ENCODE measurements at places on chromosomes 11 and 22.
A peak's percentile ranks its signal among the peaks of the same experiment; 100 is the strongest.

- DNase-seq, result no peak
Observed at GRCh38 chr11:64874308-64875240, 3.8 kb downstream of the EHD1 start.

DNA sequence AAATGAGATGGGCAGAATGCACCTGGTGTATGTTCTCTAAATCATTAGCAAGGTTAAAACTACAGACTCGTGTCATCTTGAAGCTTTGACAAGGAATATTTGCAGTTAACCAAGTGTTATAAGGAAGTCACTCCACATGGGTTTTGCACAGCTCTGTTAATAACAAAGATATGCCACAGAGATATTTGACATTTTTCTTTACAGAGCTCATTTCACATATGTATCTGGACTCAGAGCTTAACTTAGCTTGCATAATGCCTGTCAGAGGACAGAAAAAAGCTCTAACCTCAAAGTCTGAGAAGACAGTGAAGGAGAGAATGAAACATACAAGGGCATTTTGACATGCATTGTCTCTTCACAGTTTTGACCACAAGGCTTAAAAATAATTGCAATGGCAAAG, 105.5 kb downstream of the C11orf87 start:
- no peak for DNase-seq

DNA sequence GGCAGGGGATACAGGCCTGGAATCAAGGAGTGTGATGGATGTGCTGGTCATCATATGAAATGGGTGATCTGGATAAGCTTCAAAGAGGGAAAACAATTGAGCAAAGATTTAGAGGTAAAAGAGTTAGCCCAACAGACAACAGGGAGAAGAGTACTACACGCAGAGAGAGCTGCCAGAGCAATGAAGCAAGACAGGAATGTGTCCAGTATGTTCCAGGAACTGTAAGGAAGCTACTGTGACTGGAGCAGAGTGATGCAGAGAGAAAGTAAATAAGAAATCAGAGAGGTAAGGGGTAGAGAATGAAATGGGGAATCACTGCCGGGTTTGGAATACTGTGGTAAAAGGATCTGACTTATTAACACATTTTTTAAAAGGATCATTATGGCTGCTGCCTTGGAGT, 255.1 kb downstream of the DCDC1 start:
- DNase-seq, result no peak

- no peak for DNase-seq
Observed at GRCh38 chr11:8533332-8533731, 60.7 kb downstream of the STK33 start.

- DNase-seq, result no peak
Observed at GRCh38 chr11:45481026-45481425, 184.4 kb downstream of the CHST1 start.

DNA sequence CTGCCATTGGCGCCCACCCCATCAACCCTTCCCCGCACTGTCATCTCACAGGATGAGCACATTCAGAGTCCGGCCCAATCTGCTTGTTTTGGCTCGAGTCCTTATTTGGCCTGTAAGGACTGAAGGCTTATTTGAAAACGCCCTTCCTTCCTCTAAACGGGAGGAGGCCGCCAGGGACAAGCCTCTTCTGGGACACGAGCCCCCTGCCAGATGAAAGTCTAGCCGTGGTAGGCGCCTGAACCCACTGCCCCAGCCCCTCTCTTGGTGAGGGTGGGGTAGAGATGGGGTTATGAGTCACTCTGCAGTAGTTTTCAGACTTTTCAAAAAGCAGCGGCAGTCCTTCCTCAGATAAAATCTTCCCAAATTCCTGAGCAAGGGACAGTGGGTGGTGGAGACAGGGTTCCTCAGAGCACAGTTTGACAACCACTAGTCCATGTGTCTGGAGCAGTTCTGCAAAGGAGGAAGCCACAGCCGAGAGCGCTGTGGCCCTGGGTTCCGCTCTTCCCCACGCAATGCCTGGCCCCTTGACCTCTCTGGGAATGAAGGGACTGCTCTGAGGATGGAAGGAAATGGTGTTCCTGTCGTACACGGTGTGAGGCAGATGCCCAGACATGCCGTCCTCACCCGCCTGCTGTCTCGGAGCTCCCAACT, 57.0 kb downstream of the MYH9 start:
- DNase-seq, result no peak

GRCh38 chr11:66685276-66686099, 7.8 kb upstream of the RBM4B start:
- no peak for DNase-seq

- DNase-seq, result peak; percentile 40
Observed at GRCh38 chr11:134037046-134037908, 31.6 kb upstream of the JAM3 start.

DNA sequence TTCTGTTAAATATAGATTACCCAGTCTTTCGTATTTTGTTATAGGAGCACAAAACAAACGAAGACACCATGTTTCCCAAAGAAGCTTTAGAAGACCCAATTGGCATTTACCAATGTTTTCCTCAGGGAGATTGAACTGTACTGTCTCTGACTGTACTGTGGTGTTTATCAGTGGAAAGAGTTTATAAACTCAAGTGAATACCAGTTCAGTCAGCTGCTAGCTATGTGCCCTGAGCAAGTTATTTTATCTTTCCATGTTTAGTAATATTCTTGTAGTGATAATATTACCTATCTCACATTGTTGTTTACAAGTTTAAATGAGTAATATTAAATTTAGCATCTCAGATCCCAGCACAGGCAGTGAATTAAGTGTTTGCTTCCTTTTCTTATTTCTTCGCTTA, 773.2 kb downstream of the KCNA4 start:
- no peak for DNase-seq

GRCh38 chr11:76248210-76248609, 41.9 kb upstream of the WNT11 start:
- no peak for DNase-seq

GRCh38 chr11:67320011-67320410, 16.7 kb downstream of the SSH3 start:
- no peak for DNase-seq

GRCh38 chr11:103222806-103223205, 113.6 kb downstream of the DYNC2H1 start:
- no peak for DNase-seq

DNA sequence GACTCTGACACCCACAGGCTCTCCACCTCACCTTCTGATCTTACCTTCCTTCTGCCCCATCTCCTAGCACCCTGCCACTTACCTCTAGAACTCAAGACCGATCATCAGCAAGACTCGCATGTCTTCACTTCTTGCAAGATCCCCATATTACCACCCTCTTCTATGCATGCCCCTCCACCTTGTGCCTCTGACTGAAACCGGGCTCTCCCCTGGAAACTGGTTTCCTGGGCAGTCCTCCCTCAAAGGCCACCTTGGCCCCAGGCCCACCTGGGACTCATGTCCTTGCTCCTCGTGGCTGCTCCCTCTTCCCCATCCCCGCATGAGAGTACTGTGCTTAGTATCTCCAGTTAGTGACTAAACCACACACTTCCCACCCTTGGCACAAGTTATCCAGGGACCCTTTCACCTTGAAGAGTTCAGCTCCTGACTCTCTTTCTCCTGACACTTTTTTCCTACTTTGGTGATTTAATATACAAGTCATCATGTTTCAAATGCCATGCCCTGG, 136.7 kb downstream of the SPATA19 start:
- no peak for DNase-seq

- no peak for DNase-seq
Observed at GRCh38 chr11:2264366-2265053, 5.9 kb downstream of the ASCL2 start.

DNA sequence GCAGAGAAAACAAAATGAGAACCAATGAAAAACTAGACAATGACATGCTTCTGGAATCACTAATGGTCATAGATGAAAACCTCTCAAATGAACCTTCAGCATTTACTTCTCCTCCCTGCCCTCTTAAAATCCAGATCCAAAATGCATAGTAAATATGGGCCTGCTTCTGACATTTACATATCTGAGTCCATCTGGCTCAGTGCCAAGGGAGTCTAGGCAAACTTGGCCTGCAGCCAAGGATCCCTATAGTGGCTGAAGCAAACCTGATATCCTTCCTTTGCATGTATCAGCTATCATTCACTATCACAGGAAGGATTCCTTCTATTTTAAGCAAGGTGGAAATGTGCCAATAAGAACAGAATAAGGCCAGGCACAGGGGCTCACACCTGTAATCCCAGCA, 104.8 kb downstream of the C11orf58 start:
- no peak for DNase-seq

DNA sequence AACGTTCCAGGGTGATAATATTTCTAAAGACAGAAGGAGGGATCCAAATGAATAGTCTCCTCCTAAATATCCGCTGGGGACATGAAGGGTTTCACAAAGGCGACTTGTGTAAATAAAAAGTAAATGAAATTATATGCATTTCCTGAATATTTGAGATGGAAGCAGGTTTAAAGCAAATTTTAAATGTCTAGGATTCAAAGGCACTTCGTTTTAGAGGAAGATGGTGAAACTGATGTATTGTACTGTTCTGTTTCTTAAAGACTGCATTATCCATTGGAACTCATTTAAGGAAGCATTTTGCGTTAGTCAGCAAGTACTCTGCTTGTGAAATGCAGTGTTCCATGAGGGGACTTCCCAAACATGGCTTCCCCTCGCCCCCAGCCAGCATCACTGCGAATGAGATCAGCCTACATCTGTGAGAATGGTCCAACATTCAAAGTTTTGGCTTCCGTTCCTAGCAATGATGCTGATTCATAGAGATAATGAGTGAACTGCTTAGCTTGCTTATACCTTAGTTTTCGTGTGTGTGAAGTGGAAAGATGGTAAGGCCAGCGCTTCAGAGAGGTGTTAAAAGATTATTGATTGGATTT, 1.5 kb downstream of the RAB39A start:
- DNase-seq, result no peak

GRCh38 chr11:128304116-128304515, 283.2 kb downstream of the ETS1 start:
- no peak for DNase-seq

Measured in activated gamma-delta T cell (primary cell).